T-helper 2 cell treated with Interferon-gamma antibody and Interleukin-4, amounts not matched to agents 5 μg/mL and 100 μg/mL, for 36 hours (primary cell): ENCODE measurements at places on chromosomes 5 and 9.

- no peak for DNase-seq
Observed at GRCh38 chr5:126066836-126067235, 356.4 kb upstream of the GRAMD2B start.

- no peak for DNase-seq
Observed at GRCh38 chr5:50807661-50808060, 141.2 kb downstream of the PARP8 start.

DNA sequence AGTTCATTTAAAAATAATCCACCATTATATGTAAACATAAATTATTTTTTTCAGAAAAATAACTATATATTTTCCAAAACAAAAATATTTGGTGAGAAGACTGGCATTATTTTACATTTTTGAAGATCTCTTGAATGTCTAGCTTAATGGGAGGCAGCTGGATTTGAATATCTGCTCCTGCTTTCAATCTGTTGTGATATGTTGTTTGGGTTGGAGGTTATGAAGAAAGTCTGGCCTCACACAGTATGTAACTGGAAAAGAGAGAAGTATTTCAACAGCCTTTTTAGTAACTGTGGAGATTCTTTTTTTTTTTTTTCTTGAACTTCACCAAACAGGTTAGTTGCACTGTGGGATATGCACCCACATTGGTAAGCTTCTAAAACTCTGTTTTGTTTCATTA lies 84.7 kb upstream of the SLIT3 start:
- no peak for DNase-seq

DNA sequence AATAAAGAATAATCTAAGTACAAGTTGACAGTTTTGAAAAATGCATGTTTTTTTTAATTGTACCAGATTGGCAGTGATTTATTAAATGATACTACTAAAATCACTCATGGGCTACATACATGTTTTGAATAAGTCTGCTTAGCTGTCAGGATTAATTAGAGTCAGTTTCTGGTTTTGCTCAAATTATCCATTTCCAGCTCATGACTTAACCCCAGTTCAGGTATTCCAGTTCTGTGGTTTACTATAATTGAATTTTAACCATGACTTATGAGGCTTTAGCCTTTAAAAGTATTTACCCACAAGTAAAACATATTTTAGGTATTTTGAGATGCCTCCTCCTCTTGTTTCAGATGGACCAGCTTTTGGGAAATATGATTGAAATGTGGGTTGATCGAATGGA lies 17.8 kb upstream of the LRRC70 start:
- DNase-seq, result no peak

GRCh38 chr5:150672237-150672883 lies 11.3 kb downstream of the MYOZ3 start:
- DNase-seq, result peak; percentile 10

GRCh38 chr5:82593481-82593880 lies 315.3 kb upstream of the RPS23 start:
- DNase-seq, result no peak

GRCh38 chr9:22986556-22986955 lies 539.9 kb downstream of the DMRTA1 start:
- DNase-seq, result no peak

DNA sequence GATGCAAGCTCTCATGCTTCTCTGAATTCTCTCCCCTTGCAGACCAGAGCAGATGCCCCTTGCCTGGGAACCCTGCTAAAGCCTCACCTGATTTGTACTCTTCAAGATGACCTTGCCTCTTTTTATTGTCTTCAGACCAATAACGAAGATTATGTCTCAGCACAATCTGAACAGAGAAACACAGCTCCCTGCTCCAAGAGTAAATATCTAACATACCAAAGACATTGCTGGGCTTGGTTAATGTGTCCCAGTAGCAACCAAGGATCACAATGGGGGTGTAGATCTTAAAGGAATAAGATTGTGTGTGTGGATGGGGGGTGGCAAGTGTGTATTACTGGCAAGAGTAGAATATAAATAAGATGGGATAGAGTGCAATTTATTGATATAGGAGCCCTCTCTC lies 67.6 kb upstream of the LHFPL2 start:
- no peak for DNase-seq

DNA sequence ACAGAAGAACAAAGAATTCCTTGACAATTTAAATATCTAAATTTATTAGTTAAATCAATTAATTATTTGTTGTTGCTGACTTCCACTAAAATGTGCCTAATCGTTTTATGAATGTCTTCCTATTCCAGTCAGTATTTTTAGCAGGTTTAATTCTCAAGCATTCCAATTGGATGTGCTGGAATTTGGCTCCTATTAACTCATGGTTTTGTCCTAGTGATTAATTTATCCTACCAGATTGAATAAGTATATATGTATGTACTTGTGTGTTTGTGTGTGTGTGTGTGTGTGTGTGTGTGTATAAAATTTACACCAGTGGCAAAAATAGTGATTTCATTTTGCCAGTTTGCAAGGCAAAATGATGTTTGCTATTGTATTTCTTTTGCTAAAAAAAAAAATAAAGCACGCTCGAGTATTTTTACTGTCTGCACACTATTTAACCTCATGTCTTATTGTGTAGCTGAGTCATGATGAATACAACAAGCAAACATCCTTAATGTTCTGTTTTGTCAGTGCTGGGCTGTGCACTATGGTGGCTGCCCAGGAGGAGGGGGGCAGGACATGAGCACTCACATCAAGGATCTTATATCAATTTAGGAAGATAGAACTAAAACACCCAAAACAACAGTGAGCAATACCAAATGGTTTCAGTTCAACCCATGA lies 375.5 kb downstream of the PDE4D start:
- DNase-seq, result no peak

- no peak for DNase-seq
Observed at GRCh38 chr5:142426129-142427014, 101.6 kb upstream of the SPRY4 start.

- DNase-seq, result no peak
Observed at GRCh38 chr9:12915366-12915954, 140.6 kb downstream of the LURAP1L start.
